ENCODE measurements at places on chromosomes 5 and 9. TPM values are rescaled to one million over a fixed set of nuclear protein-coding genes. Genes with fewer than 3 reads are reported as not detected.

DND1 gene
- total RNA-seq = not detected

KCNV2 gene
- total RNA-seq = not detected

TOR1B gene
- total RNA-seq = 20.2 TPM

DNA sequence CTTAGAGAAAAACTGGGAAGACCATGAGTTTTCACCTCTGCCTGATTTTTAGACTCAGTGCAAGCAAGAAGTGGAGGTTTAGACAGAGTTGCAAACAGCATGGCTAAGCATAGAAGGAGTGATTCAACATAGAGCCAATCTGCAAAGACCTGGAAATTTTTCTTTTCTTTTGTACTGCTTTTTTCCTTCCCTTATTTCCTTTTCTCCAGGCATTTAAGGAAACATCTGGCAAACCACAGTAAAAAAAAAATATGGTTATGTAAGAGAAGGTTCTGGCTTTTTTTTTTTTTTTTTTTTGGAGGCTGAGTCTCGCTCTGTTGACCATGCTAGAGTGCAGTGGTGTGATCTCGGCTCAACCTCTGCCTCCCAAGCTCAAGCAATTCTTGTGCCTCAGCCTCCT lies 16.6 kb upstream of the DCAF12 start:
- no peak overlapping the region for H3K4me3 ChIP-seq
- no peak for DNase-seq
- no peak overlapping the region for H3K27ac ChIP-seq
- no peaks in the 10 kb centered on the region for H3K27me3 ChIP-seq

GRCh38 chr5:176822793-176823481 lies 12.6 kb downstream of the UNC5A start:
- H3K27me3 ChIP-seq = peaks cover 26% of the 10 kb centered on the region
- H3K4me1 ChIP-seq = no peaks in the 10 kb centered on the region
- H3K36me3 ChIP-seq = no peaks in the 10 kb centered on the region
- no peak for DNase-seq
- no peak overlapping the region for H3K4me3 ChIP-seq

GRCh38 chr5:135655468-135655815 lies 76.7 kb upstream of the CXCL14 start:
- DNase-seq = no peak
- H3K36me3 ChIP-seq = no peaks in the 10 kb centered on the region
- H3K4me3 ChIP-seq = no peak overlapping the region

- H3K36me3 ChIP-seq = no peaks in the 10 kb centered on the region
- no peaks in the 10 kb centered on the region for H3K4me1 ChIP-seq
- H3K4me3 ChIP-seq = no peak overlapping the region
- DNase-seq = no peak
These were observed 302.4 kb downstream of the SMARCA2 start for GRCh38 chr9:2317591-2317990.

DNA sequence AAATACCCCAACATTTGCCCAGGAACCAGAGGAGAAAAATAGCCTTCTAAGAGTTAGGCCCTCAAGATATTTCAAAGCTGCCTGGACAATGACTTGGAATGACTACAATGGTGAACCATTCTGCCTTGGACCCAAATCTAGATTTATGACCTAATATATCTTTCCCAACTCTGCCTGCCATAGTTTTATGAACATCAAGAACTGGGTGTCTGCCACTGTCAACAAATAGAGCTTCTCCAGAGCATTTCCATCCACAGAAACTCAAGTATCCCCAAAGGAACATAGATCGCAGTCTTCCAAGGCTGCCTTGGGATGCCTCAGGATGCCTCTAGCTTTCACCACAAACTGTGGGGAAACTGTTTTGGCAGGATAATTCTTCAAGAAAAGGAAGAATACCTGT lies 48.2 kb upstream of the NFIB start:
- H3K27ac ChIP-seq = no peak overlapping the region
- no peak for DNase-seq
- H3K4me1 ChIP-seq = no peaks in the 10 kb centered on the region
- no peaks in the 10 kb centered on the region for H3K36me3 ChIP-seq
- H3K4me3 ChIP-seq = no peak overlapping the region

GRCh38 chr9:121788686-121789366 lies 137.4 kb downstream of the DAB2IP start:
- H3K36me3 ChIP-seq = no peaks in the 10 kb centered on the region
- no peak for DNase-seq
- H3K4me1 ChIP-seq = no peaks in the 10 kb centered on the region

DNA sequence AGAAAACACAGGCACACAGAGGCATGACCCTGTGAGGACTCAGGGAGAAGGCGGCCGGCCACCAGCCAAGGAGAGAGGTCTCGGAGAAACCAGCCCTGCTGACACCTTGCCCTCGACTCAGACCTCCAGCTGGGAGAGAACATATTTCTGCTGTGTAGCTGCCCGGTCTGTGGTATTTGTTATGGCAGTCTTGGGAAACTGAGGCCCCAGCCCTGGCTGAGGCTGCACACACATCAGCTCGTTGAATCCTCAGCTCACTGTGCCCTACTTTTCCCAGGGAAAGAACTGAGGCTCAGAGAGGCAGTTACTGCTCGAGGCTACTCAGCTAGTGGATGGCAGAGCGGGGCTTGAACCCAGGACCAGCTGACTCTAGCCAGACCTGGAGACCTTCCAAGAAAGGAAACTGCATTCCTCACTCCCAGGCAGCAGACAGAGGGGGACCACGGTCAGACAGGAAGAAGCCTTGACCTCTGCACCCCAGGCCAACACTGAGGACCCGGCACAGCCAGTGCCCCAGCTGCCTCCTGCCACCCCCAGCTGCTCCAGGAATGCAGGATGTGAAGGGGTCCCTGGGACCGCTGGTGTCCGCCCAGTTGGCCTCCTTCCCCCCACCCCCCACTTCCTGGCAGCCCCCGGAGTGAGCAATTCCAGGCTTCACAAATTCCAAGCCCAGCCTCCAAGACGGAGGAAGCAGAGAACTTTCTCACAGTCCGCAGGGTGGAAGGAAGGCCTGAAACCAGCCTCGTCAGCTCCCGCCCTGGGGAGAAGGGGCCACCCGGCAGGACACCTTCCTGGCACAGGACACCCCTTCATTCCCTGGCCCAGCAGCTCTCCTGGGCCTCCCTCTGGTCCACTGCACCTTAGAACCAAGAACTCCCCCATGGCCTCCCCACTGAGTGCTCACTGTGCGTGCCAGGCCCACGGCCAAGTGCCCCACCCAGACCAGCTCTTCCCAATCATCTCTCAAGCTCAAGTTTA lies 69.9 kb downstream of the LRSAM1 start:
- no peak for DNase-seq
- no peaks in the 10 kb centered on the region for H3K27me3 ChIP-seq
- H3K36me3 ChIP-seq = no peaks in the 10 kb centered on the region
- H3K4me3 ChIP-seq = no peak overlapping the region
- peak overlapping the region; percentile 55 for H3K27ac ChIP-seq

Data from gastrocnemius medialis (tissue), 4 donors.